ENCODE measurements at places on chromosomes 16 and 17.

GRCh38 chr17:28947639-28948038 is 3.7 kb downstream of the PHF12 start:
- no peak for DNase-seq

DNA sequence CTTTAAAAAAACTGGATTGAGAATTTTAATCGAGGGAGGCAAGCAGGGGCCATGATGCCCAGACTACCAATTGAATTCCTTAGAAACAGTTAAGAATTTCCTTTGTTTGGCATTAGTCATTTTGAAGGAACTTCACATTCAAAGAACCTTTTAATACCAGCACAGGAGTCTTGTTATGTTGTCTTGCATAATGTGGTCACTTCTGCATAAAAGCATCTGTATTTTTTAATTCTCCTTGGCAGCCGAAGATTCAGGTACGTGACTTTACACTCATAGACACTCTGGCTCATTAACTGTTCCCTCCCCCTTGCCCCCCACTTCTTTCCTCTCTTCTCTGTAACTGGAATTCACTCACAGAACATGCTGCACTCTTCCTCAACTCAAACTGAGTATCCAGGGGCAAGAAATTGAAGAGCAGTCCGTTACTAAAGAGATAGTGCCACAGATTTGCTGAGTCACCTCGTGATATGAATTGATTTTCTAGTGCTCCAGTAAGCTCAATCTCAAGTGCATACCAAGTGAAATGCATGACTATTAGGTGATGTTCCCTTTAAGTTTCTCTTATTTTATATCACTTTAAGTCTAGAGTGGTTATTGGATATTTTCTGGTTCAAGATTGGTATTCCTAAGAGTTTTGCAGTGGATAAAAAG is 572.2 kb upstream of the SOX9 start:
- DNase-seq = no peak

GRCh38 chr16:70706948-70707465 is 21.2 kb upstream of the MTSS2 start:
- DNase-seq = no peak

- DNase-seq = no peak
These were observed 12.4 kb downstream of the CCDC47 start for GRCh38 chr17:63760771-63761539.

- no peak for DNase-seq
These were observed 35.2 kb downstream of the KIAA0513 start for GRCh38 chr16:85062845-85063244.

- DNase-seq = no peak
These were observed 73.0 kb downstream of the OR1D5 start for GRCh38 chr17:2990396-2990795.

DNA sequence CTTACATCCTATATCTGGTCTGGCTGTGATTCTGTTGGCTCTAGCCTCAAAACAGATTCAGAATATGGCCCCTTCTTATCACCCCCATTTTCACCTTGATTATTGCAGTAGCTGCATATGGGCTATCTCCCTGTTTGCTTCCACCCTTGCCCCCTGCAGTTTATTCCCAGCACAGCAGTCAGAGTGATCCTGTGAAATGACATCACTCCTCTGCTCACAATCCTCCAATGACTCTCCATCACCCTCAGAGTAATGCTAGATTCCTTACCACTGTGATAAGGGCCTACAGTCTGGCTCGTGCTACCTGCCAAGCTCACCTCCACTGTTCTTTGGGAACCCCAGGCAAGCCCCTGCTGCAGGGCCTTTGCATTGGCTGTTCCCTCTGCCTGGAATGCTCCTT is 92.5 kb downstream of the ASIC2 start:
- DNase-seq = no peak
